ENCODE measurements at places on chromosomes 12 and 14. TPM values are rescaled to one million over a fixed set of nuclear protein-coding genes. Genes with fewer than 3 reads are reported as not detected.

DNA sequence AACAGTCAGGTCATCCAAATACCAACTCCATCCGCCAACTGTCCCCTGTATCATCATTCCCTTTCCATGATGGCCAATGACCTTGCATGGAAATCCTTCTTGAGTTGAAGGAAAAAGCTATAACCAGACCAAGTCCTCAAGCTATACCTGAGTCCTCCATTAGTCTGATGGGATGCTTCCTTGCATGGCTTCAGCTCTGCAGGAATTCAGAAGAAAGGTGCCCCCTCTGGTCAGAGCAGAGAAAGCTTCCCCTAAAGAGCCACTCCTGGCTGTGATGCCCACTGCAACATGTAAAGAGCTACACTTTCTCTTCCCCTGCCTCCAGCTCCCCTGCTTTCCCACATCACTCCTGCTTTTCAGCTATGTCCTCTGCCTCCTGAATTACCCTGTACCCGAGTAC lies 43.1 kb upstream of the FKBP4 start:
- H3K4me3 ChIP-seq, result no peak overlapping the region
- no peak overlapping the region for H3K27ac ChIP-seq
- peak; percentile 51 for DNase-seq
- peaks cover 9% of the 10 kb centered on the region for H3K27me3 ChIP-seq
- no peaks in the 10 kb centered on the region for H3K36me3 ChIP-seq

DNA sequence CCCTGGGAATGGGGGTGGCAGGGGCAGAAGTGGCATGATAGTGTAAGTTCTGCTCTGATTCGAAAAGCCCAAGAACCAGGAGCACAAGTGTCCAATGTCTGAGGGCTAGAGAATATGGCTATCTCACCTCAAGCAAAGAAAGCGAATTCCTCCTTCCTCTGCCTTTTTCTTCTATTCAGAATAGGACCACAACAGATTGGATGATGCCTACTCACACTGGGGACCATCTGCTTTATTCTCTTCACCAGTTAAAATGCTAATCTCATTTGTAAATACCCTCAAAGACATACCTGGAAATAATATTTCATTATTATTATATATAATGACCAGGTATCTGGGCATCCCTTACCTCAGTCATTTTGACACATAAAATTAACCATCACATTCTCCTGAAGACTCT lies 808.7 kb downstream of the NRXN3 start:
- H3K4me1 ChIP-seq, result no peaks in the 10 kb centered on the region
- no peak for DNase-seq
- no peaks in the 10 kb centered on the region for H3K27me3 ChIP-seq
- H3K4me3 ChIP-seq, result no peak overlapping the region

DNA sequence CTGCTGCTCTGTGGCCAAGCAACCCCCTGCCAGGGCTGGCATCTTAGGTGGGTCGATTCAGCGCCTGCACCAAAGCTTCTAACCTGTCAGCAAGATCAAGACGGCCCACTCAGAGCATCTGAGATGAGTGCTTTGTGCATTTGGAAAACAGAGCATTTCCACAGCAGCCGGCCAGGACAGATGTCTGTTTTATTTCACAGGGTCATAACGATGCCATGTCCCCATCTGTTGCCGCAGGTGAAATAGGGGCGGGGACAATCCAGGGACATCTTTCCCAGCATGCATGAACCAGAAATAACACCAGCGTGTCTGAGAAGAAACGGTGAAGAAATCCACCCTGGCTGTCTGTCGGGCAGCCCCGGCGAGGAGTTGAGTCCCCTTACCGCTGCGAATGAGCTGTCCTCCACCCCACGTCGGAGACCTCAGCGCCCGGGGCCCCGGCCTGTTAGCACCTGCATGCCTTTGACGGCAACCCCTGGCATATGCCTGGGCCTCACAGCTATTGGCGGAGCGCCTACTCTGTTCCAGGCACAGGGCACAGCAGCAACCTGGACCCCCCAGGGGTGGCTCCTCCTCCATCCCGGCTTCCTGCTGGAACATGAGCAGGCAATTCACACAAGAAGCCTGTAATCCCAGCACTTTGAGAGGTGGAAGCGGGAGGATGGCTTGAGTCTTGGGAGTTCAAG lies 30.6 kb upstream of the ULK1 start:
- H3K4me1 ChIP-seq, result peaks cover 16% of the 10 kb centered on the region
- no peak for DNase-seq
- H3K27ac ChIP-seq, result no peak overlapping the region
- no peak overlapping the region for H3K4me3 ChIP-seq

GARIN6 gene
- not detected for total RNA-seq

TPH2 gene
- total RNA-seq, result 0.90 TPM

DNA sequence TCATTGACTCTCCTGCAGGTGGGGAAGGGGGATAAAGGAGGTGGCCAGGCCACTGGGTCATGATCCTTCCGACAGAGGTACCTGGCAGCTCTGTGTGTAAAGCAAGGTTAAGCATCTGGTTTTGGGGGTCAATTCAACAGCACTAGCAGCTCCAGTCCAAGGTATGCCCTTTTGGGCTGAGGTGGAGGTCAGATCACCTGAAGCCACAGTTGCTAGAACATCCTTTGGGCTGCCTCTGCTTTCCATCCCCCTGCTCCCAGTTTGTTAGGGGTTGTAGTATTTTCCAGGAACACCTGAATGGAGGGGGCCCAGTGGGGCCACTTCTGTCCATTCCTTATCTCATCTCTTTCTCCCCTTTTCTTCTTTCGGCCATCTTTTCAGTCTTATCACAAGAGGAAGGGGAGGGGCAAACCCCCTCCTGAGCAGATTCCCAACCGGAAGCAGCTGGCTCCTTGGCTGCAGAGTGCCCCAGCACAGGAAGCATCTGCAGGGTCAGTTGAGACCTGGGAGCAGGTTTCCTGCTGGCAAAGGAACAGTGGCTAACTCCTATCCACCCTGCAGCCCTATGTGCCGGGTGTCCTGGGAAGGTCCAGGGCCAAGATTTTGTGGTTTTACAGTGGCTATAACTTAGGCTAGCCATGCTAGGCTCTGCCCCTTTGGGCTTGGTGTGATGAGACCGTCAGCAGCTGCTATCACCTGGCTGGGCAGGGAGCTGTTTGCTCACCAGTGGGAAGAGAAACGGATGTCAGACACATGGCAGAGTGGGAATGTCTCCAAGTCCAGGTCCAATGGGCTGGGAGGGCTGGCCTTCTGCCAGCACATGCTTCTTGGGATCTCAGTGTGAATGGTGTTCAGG lies 40.2 kb downstream of the SH2B3 start:
- DNase-seq, result peak; percentile 72
- H3K4me3 ChIP-seq, result no peak overlapping the region
- H3K36me3 ChIP-seq, result peaks cover 35% of the 10 kb centered on the region
- H3K27me3 ChIP-seq, result no peaks in the 10 kb centered on the region

- H3K27ac ChIP-seq, result no peak overlapping the region
- no peaks in the 10 kb centered on the region for H3K4me1 ChIP-seq
- H3K27me3 ChIP-seq, result no peaks in the 10 kb centered on the region
These were observed 137.0 kb upstream of the LMNTD1 start for GRCh38 chr12:25689996-25690501.

GRCh38 chr14:105600939-105601359 lies 74.6 kb downstream of the TMEM121 start:
- H3K27me3 ChIP-seq, result no peaks in the 10 kb centered on the region
- H3K4me1 ChIP-seq, result no peaks in the 10 kb centered on the region
- no peaks in the 10 kb centered on the region for H3K36me3 ChIP-seq
- no peak for DNase-seq

GRCh38 chr14:32372154-32372553 lies 43.1 kb downstream of the AKAP6 start:
- DNase-seq, result no peak
- no peaks in the 10 kb centered on the region for H3K27me3 ChIP-seq
- no peak overlapping the region for H3K27ac ChIP-seq
- H3K36me3 ChIP-seq, result no peaks in the 10 kb centered on the region
- no peaks in the 10 kb centered on the region for H3K4me1 ChIP-seq
- H3K4me3 ChIP-seq, result no peak overlapping the region

DNA sequence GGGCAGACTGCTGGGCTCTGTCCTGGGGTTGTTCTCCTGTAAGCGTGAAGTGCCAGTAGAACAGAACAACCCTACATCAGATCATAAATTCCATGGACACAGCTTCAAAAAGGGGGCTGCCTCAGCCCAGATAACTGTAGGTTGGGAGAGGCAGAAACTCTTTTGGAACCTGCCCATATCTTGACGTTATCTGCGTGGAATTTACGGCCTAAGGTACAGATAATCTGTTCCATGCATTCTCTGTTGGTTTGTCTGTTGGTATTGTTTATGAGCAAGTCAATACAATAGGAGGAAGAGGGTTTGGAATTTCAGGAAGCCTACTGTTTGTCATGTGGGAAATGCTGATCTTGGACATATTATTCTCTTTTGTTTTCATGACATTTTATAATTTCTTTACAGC lies 36.7 kb downstream of the SLC25A47 start:
- H3K4me3 ChIP-seq, result no peak overlapping the region
- no peaks in the 10 kb centered on the region for H3K4me1 ChIP-seq
- H3K36me3 ChIP-seq, result peaks cover 64% of the 10 kb centered on the region
- no peak overlapping the region for H3K27ac ChIP-seq

DNA sequence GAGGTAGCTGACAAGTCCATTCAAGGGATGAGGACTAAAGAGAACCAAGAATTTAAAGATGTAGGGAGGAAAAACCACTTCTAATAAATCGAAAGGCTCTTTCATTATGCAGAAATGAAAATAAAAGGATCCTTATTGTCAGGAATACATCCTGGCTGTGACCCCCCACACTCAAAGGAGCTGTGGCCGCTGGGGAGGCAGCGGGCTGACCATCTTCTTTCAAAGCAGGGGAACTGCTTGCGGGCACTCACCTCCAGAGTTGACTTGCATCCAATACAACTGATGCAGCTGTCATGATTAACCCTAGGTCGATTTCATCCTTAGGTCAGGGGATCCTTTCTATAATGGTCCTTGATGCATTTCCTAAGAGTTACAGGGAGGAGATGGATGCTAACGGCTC lies 35.3 kb downstream of the TRAFD1 start:
- peaks cover 5% of the 10 kb centered on the region for H3K36me3 ChIP-seq
- no peaks in the 10 kb centered on the region for H3K4me1 ChIP-seq
- no peak for DNase-seq
- no peak overlapping the region for H3K27ac ChIP-seq
- no peak overlapping the region for H3K4me3 ChIP-seq

RIN3 gene
- total RNA-seq, result 1.9 TPM

SAMD15 gene
- 0.99 TPM for total RNA-seq

PYGL gene
- total RNA-seq, result 46.6 TPM

GRCh38 chr14:105419195-105420091 lies at the start of gene MTA1:
TSS of gene MTA1 (plus strand) at chr14:105419827. CDS start at chr14:105420036, 209 bp downstream.
- no peak for DNase-seq
- H3K27ac ChIP-seq, result peak within 1 kb of the TSS; percentile 77
- H3K4me3 ChIP-seq, result peak within 1 kb of the TSS; percentile 79
- peaks cover 4% of the 10 kb centered on the region for H3K27me3 ChIP-seq
- H3K4me1 ChIP-seq, result peaks cover 28% of the 10 kb centered on the region

DNA sequence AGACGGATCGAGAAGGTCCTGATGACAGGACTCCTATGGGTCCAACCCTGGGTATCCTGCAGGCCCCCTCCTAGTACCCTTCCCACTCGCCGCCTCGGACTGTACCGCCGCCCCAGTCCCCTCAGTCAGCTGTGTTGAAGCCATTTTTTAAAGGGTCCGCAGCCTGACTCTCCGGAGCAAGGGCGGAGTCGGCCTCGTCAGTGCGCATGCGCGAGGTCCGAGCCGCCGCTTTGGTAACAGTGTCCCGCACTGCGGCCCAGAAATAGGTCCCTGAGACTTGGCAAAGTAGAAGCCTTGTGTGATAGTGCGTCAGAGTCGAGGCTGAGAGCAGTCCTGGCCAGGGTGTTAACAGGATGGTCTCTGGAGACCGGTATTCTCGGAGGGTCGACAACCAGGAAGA lies 769.0 kb upstream of the ALG10B start:
- H3K36me3 ChIP-seq, result no peaks in the 10 kb centered on the region
- H3K27ac ChIP-seq, result no peak overlapping the region

DNA sequence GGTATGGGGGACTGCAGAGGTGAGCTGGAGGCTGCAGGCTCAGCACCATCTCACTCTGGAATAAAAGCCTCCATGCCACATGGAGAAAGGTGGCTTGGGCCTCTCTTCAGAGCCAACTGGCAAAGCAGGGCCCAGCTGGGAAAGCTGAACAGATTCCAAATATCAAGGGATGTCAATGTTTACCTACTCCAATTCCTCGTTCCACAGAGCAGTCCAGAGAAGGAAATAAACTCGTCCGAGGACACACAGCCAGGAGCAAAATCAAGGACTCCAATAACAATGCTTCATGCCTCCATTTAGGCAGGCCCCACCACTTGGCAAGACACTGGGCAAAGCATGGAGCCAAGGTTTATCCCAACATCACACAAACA lies 36.3 kb upstream of the PNMA1 start:
- H3K4me1 ChIP-seq, result peaks cover 13% of the 10 kb centered on the region
- no peaks in the 10 kb centered on the region for H3K27me3 ChIP-seq
- DNase-seq, result no peak
- no peaks in the 10 kb centered on the region for H3K36me3 ChIP-seq
- H3K4me3 ChIP-seq, result no peak overlapping the region

GRCh38 chr12:29043069-29043468 lies 106.0 kb upstream of the FAR2 start:
- H3K27ac ChIP-seq, result no peak overlapping the region
- H3K4me1 ChIP-seq, result no peaks in the 10 kb centered on the region
- H3K4me3 ChIP-seq, result no peak overlapping the region
- H3K36me3 ChIP-seq, result no peaks in the 10 kb centered on the region

CCDC196 gene
- total RNA-seq, result not detected

PKP2 gene
- total RNA-seq, result 44.2 TPM

DNA sequence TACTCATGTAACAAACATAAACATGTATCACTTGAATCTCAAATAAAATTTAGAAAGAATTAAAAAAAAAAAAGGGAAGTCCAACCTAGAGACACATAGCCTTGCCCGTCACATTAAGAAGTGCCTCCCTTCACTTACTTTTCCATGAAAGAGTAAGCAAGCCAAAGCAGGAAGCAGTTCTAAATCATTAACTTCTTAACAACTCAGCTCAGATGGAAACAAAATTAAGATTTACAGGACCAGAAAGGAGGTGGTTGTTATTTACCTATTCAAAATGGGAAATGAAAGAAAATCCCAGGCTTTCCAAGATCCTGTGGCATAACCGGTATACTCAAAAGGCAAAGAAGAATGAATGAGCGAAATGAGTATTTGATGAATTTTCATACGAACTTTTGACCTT lies 258.6 kb upstream of the DCN start:
- no peak overlapping the region for H3K4me3 ChIP-seq
- H3K36me3 ChIP-seq, result no peaks in the 10 kb centered on the region
- no peaks in the 10 kb centered on the region for H3K27me3 ChIP-seq
- no peak for DNase-seq

HPD gene
- total RNA-seq, result 0.56 TPM

- no peaks in the 10 kb centered on the region for H3K27me3 ChIP-seq
- H3K4me3 ChIP-seq, result no peak overlapping the region
- H3K36me3 ChIP-seq, result no peaks in the 10 kb centered on the region
These were observed 444.8 kb upstream of the RGS6 start for GRCh38 chr14:71487449-71487848.

DNA sequence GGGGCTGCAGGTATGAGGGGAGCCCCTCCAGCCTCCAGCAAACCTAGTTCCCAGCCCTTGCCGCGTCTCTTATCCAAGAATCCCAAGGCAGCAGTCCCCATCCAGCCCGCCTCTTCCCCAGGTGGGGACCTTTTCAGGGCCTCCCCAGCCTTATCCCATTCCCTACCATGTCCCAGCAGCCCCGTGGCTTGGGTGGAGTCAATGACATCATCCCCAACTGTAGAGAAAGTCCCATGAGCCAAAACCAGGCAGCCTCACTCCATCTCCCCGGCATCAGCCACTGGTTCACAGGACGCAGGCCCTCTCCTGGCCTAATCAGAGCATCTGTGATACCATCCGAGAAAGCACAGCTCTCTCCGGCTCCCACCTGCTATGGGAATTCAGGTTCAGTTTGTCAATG lies 131.0 kb downstream of the NCOR2 start:
- no peak overlapping the region for H3K27ac ChIP-seq
- no peak for DNase-seq
- H3K27me3 ChIP-seq, result no peaks in the 10 kb centered on the region
- H3K36me3 ChIP-seq, result no peaks in the 10 kb centered on the region
- no peak overlapping the region for H3K4me3 ChIP-seq
- H3K4me1 ChIP-seq, result peaks cover 20% of the 10 kb centered on the region
